ELR (cell line): ENCODE measurements at places on chromosomes 7 and 10.

- no peak for DNase-seq
Measured at GRCh38 chr10:96507044-96507443, 6.7 kb downstream of the TLL2 start.

DNA sequence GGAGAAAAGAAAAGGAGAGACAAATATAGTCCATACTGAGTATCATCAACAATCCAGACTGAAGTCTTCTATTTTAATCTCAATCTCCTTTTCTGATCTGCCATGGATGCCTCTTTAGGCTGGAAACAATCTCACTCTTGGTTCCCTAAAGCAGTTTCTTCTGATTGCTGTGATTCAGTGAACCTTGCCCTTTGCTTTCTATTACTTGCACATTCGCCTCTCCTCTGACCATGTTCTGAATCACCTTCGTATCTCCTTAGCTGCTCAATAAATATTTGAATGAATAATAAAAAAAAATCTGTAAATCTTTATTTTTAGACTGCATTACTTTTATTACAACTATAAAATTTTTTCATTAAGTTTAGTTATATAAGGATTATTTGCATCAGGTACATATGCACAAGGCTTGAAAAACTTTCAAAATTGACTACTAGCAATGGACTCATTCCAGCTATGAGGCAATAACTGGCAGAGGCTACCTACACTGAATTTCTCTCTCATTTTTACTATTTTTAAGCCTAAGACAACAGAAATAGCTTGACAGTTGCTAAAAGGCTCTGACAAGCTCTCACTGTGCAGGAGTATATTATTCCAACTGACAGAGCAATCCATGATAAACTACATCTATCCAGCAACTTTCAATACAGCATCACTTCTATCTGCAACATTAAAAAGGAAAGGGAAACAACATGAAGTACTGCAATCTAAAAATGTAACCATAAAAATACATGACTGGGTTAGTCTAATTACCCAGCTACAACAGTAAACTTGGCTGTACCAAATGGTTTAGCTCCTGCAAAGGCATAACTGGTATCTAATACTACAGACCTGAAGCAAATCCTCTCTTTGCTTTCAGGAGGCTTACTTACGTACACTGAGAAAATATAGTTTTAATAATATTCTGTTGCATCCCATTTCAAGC, 25.6 kb downstream of the TM9SF3 start:
- DNase-seq, result peak; percentile 51

DNA sequence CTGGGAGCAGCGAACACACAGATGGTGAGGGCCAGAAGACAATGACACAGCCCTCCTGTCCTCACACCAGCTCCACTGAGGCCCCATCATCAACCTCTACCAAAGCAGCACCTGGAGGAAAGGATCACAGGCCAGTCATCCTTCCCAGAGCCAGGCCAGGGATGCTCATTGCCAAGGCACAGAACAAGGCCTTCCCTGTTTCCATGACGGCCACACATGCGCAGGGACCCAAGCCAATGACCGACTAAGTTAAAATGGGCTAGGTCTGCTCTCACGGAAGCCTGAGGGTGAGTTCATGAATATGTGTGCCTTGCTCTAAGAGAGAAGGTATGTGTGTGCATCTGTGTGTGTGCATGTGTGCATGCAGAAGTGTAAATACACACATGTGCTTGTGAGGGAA, 39.6 kb downstream of the COBL start:
- DNase-seq, result no peak

DNA sequence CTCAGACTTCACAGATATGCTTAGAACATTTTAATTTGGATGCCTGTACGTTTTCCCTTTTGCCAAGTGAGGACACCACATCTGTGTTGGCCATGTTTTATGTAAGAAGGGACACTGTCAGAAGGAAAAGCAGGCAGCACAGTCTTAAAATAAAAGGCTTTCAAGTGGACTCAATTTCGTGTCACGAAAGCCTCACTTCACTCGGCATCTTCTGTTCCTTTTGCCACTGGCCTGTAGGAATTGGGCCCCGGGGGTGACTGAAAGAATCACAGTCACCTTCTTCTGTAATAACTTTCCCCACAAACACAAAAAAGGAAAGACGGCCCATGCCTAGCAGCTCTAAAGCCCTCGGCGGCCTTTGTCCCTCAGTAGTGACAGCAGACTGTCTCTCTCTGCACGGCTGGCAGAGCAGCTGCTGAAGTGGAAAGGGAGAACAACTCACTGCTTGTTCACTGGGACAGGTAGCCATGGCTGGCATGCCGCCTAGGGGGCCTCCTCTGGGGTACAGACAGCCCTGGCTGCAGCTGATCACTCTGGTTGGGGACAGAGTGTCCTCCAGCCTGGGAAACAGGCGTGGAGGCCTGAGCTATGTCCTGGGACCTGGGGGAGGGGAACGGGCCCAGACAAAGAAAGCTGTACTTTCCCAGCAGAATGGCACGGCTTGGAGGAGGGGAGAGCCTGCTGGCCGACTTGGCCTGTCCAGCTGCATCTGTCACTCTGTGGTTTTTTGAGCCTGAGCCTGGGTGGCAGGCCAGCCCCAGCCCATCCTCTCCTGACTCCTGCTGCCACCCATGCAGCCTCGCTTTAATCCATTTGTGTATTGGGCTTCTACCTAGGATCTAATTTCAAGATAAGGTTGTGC, 4.4 kb downstream of the RASSF4 start:
- DNase-seq, result no peak

GRCh38 chr7:94104301-94104700, 100.1 kb upstream of the BET1 start:
- no peak for DNase-seq

DNA sequence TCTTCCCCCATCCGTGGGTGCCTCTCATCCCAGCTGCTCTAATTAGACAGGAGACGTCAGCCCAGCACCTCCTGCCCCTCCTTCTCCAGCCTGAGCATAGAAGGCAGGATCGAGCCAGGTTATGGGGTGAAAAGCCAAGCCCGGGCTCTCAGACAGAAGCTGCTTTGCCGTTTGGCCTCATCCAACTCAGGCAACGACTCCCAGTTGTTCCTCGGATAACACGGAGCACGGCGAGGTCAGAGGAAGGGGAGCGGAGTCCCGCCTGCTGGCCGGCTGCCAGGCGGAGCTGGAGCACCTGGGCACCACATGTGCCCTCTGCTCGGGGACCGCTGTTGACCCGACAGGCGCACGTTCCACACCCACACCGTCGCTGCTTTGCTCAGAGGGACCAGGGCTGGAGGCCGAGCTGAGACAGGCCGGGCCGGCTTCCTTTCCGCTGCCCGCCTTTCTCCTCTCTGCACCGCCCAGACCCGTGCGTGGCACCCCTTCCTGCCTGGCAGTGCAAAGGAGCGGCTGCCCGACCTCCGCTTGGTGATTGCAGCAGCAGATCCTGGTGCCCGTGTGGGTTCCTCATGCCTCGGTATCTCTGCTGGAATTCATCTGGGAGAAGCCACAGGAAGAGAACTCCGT, 21.6 kb upstream of the UNCX start:
- DNase-seq, result no peak

GRCh38 chr7:64747802-64748201, 46.4 kb upstream of the ZNF138 start:
- no peak for DNase-seq

- no peak for DNase-seq
Measured at GRCh38 chr7:63521-64021, 128.8 kb upstream of the FAM20C start.

- DNase-seq, result no peak
Measured at GRCh38 chr10:11863353-11864109, 40.4 kb downstream of the PROSER2 start.

DNA sequence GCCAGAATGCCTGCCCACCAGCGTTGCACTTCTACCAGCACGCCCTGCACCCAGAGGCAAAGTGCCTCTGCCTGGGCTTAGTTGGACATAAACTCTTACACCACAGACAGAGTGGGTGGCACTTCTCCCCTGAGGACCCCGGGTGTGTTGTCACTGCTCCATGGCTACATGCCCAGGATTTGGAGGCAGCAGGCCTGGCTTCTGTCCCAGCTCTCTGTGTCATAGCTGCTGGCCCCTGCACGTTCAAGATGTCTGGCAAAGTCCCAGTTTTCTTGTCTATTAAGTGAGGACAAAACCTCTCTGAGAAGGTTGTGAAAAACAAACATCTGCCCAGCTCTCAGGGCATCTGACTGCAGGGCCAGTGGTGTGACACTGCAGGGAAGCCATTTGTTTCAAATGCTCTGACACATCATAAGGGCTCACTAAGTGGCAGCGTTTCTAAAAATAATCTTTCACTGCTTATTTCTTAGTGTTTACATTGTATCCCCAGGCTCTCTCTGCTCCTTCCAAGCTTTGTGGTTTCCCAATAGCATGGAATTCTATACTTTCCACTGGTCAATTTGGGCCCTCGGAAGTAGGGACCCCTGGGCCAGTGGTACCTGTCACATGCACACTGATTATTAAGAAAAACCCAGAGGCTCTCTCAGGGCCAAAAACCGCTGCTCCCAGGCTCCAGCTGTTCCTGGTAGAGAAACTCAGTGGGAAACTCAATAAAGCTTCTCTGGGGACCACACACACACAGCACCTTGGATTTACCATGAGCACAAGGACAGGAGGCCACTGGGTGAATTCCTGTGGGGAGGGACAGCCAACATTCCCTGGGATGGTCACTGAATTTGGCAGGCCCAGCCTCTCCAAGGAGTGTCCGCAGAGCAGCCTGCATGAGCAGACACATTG, 86.2 kb upstream of the ANLN start:
- DNase-seq, result peak; percentile 90

DNA sequence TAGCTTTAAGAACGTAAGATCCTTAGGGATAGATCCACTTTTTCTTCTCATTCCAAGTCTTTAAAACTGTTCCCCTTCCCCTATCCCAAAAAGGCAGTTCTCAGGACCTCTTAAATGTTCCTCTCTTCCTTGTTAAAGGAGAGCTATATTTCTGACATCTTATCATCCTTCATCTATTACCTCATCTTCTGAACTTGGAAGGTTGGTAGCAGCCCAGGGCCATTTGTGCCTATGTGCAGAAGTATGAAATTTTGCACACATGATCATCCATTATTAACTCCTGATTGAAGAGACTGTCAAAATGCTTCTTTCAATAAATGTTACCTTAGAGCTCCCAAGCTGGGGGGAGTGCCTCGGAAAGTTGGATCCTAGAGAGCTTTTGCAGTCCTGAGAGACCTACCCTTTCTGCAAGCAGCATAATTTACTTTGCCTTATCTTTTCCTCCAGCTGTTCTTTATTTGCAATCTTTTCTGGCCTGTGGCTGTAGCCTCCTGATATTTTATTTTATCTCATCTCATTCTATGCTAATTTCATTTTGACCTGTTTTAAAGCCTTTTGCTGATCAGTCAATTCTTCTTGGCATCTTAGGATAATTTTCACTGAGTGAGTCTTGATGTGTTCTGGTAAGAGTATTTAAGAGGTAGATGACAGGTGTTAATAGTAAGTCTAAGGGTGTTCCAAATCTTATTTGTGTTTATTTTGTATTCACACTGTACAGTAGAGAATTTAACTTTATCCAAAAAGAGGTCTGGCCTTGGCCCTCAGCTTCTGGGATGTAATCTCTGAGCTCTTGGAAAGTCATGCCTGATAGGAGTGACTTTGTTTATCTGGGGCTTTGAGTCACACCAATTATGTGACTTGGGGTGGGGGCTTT, 135.0 kb upstream of the PDLIM1 start:
- DNase-seq, result no peak

DNA sequence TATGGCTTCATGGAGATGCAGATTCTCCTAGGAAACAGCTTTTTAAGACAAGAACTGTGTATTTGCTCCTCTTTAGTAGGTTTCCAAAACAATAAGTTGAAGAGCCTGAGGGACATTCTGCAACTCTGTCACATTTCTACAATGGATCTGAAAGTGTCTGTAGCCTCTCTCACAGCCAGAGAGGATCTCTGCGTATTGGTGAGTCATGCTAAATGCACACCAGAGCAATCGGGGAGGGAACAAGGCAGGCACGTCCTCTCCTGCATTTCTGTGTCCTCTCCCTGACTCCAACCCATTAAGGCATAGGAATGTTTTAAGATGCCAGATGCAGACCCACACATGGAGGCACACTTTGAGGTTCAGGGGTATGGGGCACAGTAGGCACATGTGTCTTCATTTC, 1126.4 kb upstream of the GHITM start:
- DNase-seq, result peak; percentile 48

DNA sequence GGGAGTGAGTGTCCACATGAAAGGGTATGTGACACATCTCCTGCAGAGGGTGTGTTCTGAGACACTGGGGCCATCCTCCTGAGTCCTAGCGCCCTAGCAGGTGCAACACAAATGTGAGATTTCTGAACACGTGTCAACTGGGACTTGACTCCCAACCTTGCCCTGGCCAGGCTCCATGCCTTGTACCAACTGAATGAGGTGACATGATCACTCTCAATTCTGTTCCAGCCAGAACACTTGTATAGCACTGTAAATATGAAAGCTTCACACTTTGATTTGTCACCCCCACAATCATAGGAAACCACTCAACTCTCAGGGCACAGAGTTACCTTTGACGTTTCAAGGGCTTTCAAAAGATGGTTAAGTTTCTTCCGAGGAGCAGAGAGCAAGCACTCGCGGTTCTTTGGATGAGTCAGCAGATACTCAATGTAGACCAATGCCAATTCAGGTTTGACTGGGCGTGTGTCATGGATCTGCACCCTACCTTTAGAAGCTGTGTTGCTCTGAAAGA, 48.6 kb downstream of the NCAPG2 start:
- no peak for DNase-seq

DNA sequence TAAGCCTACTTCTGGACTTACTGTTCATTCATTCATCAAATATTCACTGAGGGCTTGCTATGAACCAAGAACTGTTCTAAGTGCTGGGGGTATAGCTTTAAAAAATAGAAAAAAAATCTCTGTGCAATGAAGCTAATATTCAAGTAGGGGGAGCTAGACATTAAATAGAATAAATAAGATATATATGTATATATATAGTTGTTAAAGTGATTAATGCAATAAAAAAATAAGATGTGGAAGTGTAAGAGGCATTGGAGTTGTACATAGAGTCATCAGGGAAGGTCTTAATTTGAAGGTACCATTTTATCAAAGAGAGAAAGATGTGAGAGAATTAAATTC, 181.2 kb upstream of the AGR3 start:
- peak; percentile 60 for DNase-seq

GRCh38 chr7:150742286-150742968, 5.2 kb downstream of the GIMAP5 start:
- DNase-seq, result no peak

- DNase-seq, result peak; percentile 42
Measured at GRCh38 chr7:105141068-105141467, 127.1 kb downstream of the KMT2E start.

DNA sequence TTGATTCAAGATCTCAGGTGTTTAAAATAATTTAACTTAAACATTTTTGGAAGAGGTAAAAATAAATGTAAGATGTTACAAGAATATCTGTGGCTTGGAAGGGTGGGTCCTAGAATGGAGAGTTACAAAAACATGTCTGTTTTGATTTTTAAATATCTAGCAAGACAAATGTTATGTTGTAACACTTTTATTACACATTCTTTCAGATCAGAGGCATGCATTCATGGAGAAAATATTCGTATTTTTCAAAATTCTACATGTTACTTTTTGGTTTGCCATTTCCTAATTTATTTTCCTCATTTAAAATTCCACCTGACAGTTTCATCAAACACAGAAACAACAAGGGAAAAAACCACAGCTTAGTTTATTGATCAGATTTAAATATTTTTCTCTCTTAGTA, 10.0 kb downstream of the WBP1L start:
- DNase-seq, result no peak
